CD4-positive, alpha-beta memory T cell (primary cell): ENCODE measurements at places on chromosomes 13 and 19. TPM values are rescaled to one million over a fixed set of nuclear protein-coding genes. Genes with fewer than 3 reads are reported as not detected.

DNA sequence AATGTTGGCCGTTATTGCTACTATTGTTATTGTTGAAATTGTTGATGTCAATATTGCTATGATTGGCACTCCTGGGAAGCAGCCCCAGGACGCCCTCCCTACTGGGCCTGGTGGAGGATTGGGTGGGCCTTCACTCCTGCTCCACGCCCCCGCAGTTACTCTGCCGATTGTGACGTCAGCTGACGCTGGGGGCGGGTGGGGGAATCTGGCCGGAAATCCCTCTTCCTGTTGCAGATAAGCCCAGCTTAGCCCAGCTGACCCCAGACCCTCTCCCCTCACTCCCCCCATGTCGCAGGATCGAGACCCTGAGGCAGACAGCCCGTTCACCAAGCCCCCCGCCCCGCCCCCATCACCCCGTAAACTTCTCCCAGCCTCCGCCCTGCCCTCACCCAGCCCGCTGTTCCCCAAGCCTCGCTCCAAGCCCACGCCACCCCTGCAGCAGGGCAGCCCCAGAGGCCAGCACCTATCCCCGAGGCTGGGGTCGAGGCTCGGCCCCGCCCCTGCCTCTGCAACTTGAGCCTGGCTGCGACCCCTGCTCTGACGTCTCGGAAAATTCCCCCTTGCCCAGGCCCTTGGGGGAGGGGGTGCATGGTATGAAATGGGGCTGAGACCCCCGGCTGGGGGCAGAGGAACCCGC, at the start of gene ETV2:
ETV2 (plus strand) TSS at position 231 of the 637 bp plus-strand sequence. CDS start 716 bp downstream, outside the sequence.
- peaks cover 11% of the 10 kb centered on the region for H3K36me3 ChIP-seq
- no peak for DNase-seq
- H3K4me3 ChIP-seq = no peak within 1 kb of the TSS
- H3K27ac ChIP-seq = no peak within 1 kb of the TSS
- H3K27me3 ChIP-seq = no peaks in the 10 kb centered on the region

- H3K27ac ChIP-seq = no peak overlapping the region
- H3K27me3 ChIP-seq = no peaks in the 10 kb centered on the region
- H3K4me1 ChIP-seq = no peaks in the 10 kb centered on the region
- no peak overlapping the region for H3K4me3 ChIP-seq
- DNase-seq = no peak
- peaks cover 6% of the 10 kb centered on the region for H3K36me3 ChIP-seq
Measured at GRCh38 chr13:32748305-32748704, 162.1 kb downstream of the PDS5B start.

GRCh38 chr13:69124996-69125395, 982.6 kb upstream of the ATXN8OS start:
- DNase-seq = no peak
- H3K4me3 ChIP-seq = no peak overlapping the region
- no peaks in the 10 kb centered on the region for H3K27me3 ChIP-seq
- H3K36me3 ChIP-seq = no peaks in the 10 kb centered on the region
- H3K4me1 ChIP-seq = no peaks in the 10 kb centered on the region

Gene WDR83
- 19.3 TPM for total RNA-seq
